Cardiac ventricle fibroblast (primary cell): ENCODE measurements at places on chromosomes 4 and X. TPM values are rescaled to one million over a fixed set of nuclear protein-coding genes. Genes with fewer than 3 reads are reported as not detected.

The GPR82 gene
- total RNA-seq, result not detected in 2 replicates

The EDA2R gene
- 12.2 and 13.2 TPM in 2 replicates for total RNA-seq

The DNAAF6 gene
- not detected in 2 replicates for total RNA-seq

The STK26 gene
- 2.3 and 4.5 TPM in 2 replicates for total RNA-seq

The BTC gene
- not detected in 2 replicates for total RNA-seq

The TASL gene
- total RNA-seq, result not detected in 2 replicates

The DSPP gene
- not detected in 2 replicates for total RNA-seq

The TEX28 gene
- total RNA-seq, result not detected in 2 replicates

The GAGE12E gene
- not detected in 2 replicates for total RNA-seq

The USP17L5 gene
- total RNA-seq, result not detected in 2 replicates

The TCEANC gene
- 1.8 and 1.9 TPM in 2 replicates for total RNA-seq

The SPATA18 gene
- total RNA-seq, result 11.0 and 16.4 TPM in 2 replicates

The CCDC160 gene
- total RNA-seq, result not detected in 2 replicates

The CENPVL1 gene
- not detected in 2 replicates for total RNA-seq

The ATP1B4 gene
- not detected in 2 replicates for total RNA-seq

The RAB33A gene
- 0.15 and 0.19 TPM in 2 replicates for total RNA-seq

The PABPC1L2A gene
- total RNA-seq, result not detected in 2 replicates

The MAGEC3 gene
- not detected in 2 replicates for total RNA-seq

The FRAS1 gene
- total RNA-seq, result 2.7 and 3.7 TPM in 2 replicates

The PRPS2 gene
- 24.8 and 28.3 TPM in 2 replicates for total RNA-seq

The FRMD7 gene
- total RNA-seq, result 0.06 TPM in 1 of 2 replicates, not detected in the other

The HGFAC gene
- 0.06 TPM in 1 of 2 replicates, not detected in the other for total RNA-seq

The IRF2 gene
- 30.4 and 35.6 TPM in 2 replicates for total RNA-seq

The MAGED4B gene
- 14.3 and 17.2 TPM in 2 replicates for total RNA-seq

The SCRG1 gene
- 0.10 and 0.25 TPM in 2 replicates for total RNA-seq

The ADH7 gene
- not detected in 2 replicates for total RNA-seq

The RPL9 gene
- total RNA-seq, result 3,269 and 4,373 TPM in 2 replicates

The RHOXF1 gene
- total RNA-seq, result not detected in 2 replicates

The IQSEC2 gene
- 4.4 and 14.4 TPM in 2 replicates for total RNA-seq
